ENCODE measurements at places on chromosomes 5 and 9. TPM values are rescaled to one million over a fixed set of nuclear protein-coding genes. Genes with fewer than 3 reads are reported as not detected.

Gene FAM78A
- 3.3 TPM for total RNA-seq

Gene ADAMTS12
- total RNA-seq: 1.2 TPM

DNA sequence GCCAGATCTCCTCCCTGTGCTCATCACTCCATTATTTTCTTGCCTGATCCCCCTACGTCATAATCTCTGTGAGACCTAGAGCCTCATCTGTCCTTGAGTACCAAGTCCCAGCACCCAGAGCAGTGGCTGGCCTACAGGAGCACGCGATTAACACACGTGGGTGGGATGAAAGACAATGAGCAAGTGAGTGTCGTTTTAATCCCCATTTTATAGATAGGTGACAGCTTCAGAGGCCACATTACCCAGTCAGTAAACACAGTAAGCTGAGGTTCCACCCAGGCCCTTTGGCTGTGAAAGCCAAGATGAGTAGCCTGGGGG is 17.3 kb downstream of the TRUB2 start:
- no peak for DNase-seq

Gene C9orf153
- 0.38 TPM for total RNA-seq

- peak; percentile 14 for DNase-seq
Observed at GRCh38 chr5:125006011-125006685, 259.7 kb upstream of the ZNF608 start.

- no peak for DNase-seq
Observed at GRCh38 chr9:120642129-120642770, 62.3 kb upstream of the CDK5RAP2 start.

- peak; percentile 11 for DNase-seq
Observed at GRCh38 chr5:141814064-141814964, 63.9 kb downstream of the PCDH1 start.

Gene PCDH1
- 37.4 TPM for total RNA-seq

- DNase-seq: no peak
Observed at GRCh38 chr9:31389075-31389474, 995.4 kb upstream of the ACO1 start.

Data from dermis microvascular lymphatic vessel endothelial cell (primary cell).